ENCODE measurements at places on chromosomes 16 and 17.

- no peak for DNase-seq
These were observed 12.8 kb downstream of the SLC47A1 start for GRCh38 chr17:19546289-19547065.

DNA sequence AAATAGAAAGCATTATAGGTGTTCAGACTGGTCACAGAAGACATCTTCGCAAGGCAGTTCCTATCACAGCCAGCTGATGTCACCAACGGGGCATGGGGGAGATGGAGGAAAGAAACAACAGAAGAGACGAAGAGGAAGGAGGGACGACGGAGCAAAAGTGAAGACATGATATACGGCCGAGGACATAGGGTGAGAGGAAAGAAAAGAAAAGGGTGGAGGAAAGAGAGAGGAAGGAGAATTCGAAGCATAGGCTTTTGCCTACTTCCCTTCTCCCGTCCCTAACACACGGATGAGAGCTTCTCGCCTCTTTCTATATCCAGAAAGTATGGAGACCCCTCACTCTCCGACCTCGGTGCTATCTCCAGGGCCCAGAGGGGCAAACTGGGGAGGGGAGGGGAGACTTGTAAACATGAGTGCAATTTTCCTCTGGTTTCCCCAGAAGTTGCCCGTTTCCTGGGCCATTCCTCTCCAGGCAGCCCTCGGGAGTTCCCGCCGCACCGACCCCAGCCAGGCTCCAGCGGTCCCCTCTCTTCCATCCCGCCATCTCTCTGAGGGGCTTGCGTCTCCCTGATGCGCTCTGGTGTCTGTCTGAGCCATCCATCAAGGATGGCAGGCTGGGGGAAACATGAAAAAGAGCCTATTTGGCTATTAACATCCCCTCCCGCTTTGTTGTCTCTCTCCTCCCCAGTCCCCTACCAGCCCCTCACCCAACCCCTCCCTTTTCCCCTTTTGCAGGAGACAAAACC, 26.0 kb downstream of the COPZ2 start:
- DNase-seq, result peak; percentile 73

DNA sequence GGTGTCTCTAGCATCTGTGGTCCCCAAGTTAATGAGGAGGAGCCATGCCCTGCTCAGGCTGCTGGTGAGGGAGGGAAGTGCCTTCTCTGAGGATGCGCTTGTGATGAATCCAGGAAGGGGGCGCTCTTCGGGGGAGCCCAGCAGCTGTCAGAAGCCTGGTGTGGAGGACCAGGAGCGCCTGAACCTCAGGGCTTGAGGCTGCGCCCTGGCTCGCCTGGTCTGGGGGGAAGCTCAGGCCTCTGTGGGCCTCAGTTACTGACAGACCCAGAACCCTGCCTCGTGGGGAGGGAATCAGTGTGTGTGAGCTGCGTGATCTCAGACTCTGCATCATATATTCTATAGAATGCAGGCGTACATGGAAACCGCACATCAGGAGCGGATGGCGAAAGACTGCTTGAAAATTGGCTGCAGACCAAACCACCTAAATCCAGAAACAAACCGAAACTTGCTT, 126.1 kb downstream of the SEC14L1 start:
- peak; percentile 84 for DNase-seq

DNA sequence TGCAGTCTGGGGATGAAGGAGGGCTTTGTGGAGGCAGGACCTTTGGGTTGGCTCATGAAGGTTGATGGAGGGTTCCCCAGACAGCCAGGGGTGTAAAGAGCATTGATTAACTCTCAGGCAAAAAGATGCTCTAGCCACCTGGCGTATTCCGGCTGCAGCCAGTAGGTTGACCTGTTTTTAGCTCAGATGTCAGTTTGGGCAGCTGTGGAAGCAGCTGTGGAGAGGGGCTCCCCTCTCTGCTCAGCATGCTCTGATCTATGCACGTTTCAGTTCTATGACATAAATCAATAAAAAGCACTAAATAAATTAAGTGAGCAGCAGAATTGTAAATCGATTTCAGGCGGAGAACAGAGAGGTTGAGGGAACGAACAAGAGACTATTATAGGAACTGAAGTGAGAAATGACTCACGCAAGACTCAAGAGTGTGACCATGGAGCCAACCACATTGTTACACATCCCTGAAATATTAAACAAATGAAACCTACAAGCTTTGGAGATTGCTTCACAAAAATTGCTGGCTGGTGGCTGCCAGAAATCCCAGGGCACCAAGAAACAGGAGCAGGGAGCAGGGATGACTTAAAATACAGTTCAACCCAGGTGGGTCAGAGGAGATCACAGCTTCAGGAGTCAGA, 111.9 kb downstream of the GSG1L start:
- no peak for DNase-seq

- no peak for DNase-seq
These were observed 77.5 kb downstream of the GSG1L start for GRCh38 chr16:27985981-27986380.

All from fibroblast of skin of right biceps (primary cell).